Fibroblast of skin of back (primary cell): ENCODE measurements at places on chromosomes 7 and 10.
A peak's percentile ranks its signal among the peaks of the same experiment; 100 is the strongest.

DNA sequence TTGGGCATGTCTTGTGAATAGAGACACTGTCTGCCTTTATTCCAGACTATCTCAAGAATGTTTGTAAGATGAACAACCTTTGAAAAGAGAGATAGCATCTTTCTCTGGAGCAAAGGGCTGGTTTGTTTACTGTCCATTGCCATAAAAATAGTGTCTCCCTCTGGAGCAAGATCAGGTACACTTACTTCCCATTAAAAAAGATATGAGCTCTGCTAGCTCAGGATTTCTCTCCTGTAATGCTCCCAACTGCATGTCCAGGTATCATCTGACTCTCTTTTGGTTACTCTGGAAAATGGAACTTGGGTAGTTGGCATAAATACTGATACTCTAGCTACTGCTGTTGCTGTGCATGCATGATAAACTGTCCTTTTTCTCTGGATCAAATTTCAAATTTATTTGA, 381.1 kb downstream of the TFEC start:
- no peak for DNase-seq

DNA sequence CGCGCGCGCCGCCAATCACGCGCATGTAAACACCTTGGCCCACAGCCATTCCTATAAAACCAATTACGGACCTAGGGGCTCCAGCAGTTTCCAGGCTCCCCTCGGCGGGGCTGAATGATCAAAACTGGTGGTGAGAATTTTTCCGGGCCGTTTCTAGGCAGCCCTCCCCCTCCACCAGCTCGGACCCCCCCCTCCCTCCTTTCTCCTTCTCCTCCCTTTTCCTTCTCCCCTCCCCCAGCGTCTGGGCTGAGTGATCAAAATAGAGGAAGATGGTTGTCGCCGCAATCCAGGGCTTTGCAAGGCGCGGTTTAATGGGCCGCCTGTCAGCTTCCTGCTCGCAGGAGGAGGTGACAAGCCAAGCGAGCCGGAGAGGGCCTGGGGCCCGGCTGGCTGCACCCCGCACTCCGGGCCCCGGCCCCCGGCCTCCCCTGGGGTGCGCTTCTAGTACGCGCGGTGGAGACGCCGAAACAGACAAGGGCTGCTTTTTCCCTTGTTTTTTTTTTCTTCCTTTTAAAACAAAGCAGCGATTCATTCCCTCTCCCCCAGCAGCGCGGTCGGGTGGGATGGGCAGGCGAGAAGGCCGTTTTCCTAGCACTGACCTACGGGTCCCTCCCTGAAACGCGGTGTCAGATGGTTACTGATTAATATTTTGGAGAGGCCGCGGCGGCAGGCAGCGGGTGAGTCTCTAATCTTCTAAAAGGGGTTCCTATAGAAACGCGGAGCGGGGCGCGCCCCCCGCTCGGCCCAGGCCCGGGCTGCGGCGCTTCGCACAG, 528 bp upstream of the TNRC18 start:
- DNase-seq = peak; percentile 99

DNA sequence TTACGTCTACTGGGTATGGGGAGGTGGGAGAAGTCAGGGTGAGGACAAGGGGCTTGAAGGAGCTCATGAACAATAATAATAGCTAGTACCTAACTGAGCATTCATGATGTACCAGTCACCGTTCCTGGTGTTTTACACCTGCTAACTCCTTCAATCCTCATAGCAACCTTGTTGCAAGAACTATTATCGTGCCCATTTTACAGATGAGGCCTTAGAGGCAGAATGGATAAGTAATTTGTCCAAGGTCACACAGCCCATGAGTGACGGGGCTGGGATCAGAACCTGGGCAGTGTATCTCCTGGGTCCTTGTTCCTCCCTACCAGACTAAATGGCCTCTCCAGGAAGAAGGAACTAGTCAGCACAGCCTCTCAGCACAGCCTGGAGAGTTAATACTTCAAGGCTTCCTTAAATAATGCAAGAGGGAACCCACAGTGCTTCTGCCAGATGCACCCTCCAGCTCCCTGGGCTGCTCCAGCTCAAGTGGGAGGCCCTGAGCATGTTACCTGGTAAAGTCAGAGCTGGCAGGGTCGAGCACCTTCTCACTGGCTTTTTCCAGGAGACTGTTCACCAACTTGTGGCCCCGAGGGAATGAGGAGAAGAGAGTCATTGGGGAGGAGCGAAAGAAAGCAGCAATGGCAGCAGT, 28.8 kb downstream of the RRP12 start:
- no peak for DNase-seq

DNA sequence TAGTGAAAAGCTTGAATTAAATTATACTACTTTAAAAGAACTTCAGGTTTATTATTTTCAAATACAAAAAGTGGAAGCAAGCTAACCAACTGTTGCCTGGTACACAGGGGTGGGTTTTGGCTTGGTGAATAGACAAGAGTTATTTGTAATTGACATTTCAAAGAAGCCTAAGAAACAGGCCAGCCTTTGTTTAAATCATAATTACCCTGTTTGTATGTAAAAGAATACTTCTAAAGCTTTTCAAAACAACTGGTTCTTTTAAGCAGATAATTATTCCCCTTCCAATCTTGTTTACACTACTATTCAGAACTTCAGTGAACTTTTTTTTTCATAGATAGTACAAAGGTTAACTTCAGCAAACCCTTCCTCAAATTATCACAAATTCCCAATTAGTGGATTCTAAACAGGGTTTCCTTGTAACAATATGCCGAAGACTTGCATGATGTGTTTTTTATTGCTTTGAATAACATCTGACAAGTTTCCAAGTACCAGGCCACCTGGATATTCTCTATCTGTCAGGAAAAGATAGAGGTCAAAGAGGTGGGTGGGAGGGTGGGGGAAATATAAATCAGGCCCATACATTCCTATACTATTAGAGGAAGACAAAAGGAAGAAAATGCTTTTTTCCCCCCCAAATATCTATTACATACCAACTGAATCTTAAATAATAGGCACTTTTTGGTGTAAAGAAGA, 20.4 kb downstream of the SSMEM1 start:
- no peak for DNase-seq

DNA sequence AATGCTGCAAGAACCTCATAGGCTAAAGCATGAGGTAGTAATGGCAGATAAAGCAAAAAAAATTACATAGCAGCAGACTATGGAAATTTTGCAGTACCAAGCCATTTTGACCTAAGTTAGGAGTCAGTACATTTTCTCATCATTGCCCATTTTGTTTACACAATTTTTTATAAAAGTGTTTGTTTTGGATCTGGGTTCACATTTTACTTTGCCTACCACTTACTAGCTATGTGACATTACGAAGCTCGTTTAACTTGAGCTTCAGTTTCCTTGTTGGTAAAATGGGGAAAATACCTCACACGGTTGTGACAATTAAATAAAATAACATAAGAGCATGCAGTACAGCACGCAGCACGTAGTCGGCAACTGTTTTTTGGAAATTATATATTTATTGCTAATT, 99.6 kb downstream of the ADD3 start:
- no peak for DNase-seq
